NCI-H1092 treated with DMSO at 0.1 percent for 48 hours (cell line): ENCODE measurements at places on chromosomes 1 and 21.

DNA sequence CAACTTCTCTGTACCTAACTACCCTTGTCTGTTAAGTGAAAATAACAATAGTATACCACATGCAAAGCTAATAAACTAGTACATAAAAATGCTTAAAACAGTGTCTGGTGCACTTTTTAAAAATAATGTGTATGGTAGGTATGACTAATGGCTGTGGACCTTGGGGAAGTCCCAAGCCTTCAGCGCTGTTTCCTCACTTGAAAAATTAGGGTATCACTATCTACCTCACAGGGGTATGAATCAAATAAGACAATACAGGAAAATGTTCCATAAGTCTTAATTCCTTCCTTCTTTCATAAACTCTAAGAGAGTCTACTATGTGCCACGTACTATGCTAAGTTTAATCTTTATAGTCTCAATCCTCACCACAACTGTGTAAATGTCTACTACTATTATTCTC, 32.0 kb downstream of the EGLN1 start:
- DNase-seq = no peak

GRCh38 chr1:165763442-165763841, 5.2 kb downstream of the TMCO1 start:
- DNase-seq = no peak

GRCh38 chr21:33492571-33492970, 1.1 kb upstream of the DNAJC28 start:
- DNase-seq = no peak

DNA sequence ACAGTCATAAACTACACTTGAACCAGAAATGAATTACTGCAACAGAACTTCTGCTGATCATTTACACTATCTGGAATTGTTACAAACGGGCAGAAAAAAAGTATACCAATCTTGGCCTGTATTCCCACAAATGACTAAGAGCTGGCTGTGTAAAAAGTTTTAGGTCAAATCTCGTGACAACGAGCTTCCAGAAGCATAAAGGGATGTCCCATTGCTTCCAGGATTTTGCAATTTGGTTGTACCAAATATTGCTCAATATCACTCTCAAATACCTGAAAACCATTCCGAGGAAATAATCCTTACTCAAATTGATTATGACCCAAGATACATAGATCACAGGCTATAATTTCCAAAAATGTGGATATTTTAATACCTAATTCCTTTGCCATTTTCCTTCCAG, 175.6 kb downstream of the TBX15 start:
- DNase-seq = no peak

DNA sequence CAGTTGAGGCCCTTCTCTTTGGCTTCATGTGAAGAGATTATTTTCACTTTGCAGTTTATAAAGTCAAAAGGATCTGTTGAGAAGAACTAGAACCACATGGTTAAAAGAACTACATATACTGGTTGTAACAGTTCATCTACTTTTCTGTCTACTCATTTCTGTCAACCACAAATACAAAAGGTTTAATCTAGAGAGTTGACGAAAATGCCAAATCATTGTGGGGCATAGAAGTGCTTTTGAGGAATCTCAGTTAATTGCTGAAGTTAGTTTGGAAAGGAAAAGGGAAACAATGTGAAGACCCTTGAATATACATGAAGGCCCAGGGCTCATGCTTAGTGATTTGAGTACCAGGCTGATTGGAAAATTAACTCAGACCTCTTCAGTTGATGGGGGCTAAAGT, 415.7 kb upstream of the ZP4 start:
- no peak for DNase-seq
